ENCODE measurements at places on chromosomes 11 and 22.

DNA sequence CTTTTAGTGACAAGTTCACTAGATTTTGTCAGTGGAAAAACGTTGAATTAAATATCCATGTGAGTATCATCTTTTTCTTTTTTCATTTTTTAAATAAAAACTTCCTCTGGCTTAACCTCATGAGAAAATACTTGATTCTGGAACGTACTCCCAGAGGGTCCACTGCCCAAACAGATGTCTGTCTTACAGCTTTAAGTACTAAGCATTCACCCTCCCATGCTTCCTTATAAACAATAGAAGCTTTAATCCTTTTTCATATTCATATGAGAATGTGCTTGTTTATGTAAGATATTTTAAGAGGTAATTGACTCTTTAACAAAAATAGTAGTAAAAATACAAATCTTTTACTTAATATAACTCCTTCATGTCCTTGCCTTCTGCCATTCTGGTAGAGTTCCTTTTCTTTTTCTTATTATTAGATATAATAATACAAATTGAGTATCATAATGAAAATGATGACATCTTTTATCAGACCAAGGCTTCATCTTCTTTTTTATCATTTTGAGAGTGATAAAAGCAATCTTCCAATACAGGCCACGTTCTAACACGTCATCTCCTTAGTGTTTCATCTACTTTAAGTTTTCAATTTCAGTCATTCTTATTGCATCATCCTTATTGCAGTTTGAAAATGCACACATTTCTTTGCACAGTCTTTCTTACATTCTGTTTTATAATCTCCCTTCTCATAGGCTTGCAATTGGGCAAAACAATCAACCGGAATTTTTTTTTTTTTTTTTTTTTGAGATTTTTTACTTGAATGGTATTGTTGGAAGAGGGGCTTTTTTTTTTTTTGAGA is 69.5 kb upstream of the MYO18B start:
- DNase-seq: no peak

DNA sequence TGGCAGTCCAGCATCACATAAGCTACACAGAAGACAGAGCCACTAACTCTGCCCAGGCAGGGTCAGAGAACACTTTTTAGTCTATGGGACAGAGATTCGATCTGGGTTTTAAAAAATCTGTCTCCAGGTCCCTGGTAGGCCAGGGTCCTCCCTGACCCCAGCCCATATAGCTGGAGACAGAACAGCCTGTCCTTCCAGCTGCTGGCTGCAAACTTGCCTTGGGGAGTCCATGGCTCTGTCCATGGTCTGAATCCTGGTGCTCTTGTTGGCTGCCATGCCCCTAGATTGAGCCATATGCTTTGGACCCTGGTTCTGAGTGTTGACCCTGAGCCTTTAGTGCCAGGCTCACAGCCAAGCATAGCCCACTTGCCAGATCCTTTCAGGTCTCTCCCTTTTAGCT is 13.3 kb upstream of the LIPT2 start:
- DNase-seq: no peak

DNA sequence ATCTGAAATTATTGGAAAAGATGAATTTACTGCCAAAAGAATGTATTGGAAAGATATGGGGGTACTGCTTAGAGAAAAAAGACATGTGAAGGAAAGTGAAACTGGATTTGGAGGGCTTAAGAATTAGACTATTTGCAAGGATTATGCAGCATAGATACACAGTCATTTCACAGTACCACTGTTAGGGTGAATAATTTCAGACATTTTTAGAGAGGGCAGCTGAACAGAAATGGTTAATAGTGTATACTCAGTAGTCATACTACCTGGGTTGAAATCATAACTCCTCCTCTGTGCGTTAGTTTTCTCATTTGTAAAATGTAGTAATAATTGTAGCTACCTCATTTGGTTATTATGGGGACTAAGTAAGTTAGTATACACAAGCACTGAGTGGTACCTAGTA is 33.0 kb downstream of the GAS2 start:
- DNase-seq: no peak

DNA sequence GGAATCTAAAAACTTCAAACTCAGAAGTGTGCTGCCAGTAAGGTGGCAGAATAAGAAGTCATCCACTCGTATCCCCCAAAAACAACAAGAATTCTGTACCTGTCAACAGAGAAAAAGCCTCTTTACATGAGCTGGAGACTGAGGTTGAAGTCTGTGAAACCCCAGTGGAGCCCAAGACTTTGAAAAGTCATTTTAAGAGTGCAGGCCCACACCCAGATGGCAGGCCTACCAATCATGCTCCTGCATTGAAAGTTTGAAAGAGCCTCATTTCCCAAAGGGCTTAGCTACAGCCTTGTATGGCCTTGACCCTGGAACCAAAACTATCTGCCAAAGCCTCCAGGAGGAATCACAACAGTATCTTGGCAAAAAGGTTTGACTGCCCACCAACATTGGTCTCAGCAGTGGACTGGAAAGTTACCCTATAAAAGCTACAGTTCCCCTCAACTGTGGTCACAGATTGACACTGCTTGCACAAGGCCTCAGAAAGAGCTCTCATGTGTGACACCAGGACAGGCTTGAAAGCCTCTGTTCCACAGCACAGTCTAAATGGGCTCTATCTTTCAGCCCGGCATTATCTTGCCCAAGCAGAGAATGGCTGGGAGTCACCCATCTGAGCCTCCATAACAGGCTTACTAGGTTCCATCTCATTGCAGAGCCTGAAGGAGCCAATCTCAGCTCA is 47.7 kb downstream of the SLC22A9 start:
- no peak for DNase-seq

GRCh38 chr11:41842673-41843072 is 383.2 kb upstream of the LRRC4C start:
- DNase-seq: no peak

DNA sequence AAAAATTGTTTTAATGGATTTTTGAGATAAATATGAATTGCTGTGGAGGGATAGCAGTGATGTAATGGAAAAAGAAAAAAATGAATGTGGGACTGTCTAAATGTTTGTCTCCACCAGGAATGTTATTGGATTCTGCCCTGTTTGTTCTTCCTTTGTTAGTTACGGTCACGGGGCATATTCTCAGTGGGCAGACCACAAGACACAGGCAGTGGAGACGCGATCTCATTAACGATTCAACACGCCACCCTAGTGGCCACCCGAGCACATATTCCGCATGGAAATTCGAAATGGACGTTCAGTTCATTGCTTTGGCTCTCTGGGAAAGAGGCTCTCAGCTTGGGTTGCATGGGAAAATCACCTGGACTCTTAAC is 151.8 kb upstream of the TTC12 start:
- no peak for DNase-seq

Measured in CD4-positive, alpha-beta T cell treated with Interleukin-10 for 1 hour (primary cell).